ENCODE measurements at places on chromosomes 2 and 18. TPM values are rescaled to one million over a fixed set of nuclear protein-coding genes. Genes with fewer than 3 reads are reported as not detected.

- no peak for DNase-seq
Measured at GRCh38 chr2:102520009-102520408, 47.0 kb downstream of the SLC9A4 start.

DNA sequence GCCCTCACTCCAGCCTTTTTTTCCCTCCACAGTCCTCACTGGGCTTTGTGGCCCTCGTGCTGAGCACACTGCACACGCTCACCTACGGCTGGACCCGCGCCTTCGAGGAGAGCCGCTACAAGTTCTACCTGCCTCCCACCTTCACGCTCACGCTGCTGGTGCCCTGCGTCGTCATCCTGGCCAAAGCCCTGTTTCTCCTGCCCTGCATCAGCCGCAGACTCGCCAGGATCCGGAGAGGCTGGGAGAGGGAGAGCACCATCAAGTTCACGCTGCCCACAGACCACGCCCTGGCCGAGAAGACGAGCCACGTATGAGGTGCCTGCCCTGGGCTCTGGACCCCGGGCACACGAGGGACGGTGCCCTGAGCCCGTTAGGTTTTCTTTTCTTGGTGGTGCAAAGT, 39.4 kb downstream of the STEAP3 start:
- no peak for DNase-seq

DNA sequence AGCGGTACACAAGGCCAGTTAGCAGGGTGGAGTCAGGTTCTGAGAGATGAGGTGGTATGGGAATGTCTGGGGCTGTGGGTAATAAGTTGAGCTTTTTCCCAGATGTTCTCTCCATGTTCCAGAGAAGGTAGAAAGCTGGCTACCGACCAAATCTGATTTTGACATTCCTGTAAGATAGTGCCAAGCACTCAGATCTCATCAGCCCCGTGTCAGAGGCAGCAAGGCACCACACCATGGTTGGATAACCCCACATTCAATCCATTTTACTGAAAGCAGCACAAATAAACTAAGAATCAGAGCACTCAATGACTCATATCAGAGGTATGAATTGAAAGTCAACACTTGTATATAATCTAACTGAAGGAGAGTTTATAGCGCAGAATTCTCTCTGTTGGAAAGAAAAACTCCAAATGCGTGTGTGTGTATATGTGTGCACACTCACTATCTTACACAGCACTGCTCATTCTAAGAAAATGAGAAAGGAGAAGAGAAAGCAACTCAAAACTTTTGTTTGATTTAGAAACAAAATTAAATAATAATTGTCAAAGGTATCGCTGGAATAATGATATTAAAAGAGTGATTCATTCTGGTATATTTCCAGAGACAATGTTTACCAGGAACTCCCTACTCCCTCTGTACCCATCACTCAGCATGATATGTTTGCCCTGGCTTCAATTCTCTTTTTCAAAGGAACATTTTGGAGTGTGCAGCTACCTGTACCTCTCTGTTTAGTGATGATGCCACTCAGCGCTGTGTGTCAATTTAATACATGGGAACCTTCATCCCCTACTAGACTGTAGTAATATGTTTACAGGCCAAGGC, 375.1 kb upstream of the ID2 start:
- DNase-seq: no peak

DNA sequence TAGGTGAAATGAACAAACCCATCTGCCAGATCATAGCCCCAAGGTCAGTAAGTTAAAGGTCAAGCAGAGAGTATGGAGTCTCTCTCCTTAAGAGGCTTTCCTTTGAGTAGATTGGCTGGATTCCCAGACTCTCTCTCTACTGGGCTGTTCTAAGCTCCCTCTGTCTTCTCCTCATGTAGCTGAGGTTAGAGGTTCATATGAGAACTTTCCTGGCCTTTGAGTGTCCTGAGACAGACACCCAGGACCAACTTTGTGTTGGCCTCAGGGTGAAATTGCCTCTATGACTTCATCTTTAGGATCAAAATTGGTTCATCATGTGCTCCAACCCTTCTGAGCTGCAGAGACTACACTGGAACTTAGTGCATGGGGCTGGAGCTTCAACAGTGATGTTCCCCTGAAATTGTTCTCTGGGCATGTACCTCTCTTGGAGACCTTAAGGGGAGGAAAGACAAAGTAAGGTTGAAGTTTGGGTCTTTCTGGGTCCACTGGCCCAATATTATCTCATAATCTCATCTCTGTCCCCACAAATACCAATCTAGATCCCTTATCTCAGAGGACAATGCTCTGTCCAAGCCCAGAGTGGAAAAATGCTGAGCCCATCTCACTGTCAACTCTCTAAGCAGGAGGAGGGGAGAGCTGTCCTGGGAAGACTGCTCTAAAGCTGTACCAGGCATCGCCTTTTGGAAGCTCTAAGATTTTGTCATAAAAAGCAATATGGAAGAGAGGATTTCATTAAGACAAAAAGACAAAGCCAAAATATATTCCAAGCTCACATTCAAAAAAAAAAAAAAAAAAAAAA, 177.3 kb upstream of the ARL4C start:
- DNase-seq: no peak

GRCh38 chr18:48021273-48021914, 90.9 kb upstream of the SMAD2 start:
- DNase-seq: no peak

- DNase-seq: no peak
Measured at GRCh38 chr2:194545978-194546377, 1111.0 kb upstream of the SLC39A10 start.

ZBTB7C gene
- 0.88 TPM for polyA plus RNA-seq

ABCG5 gene
- polyA plus RNA-seq: not detected

HOXD12 gene
- not detected for polyA plus RNA-seq

DNA sequence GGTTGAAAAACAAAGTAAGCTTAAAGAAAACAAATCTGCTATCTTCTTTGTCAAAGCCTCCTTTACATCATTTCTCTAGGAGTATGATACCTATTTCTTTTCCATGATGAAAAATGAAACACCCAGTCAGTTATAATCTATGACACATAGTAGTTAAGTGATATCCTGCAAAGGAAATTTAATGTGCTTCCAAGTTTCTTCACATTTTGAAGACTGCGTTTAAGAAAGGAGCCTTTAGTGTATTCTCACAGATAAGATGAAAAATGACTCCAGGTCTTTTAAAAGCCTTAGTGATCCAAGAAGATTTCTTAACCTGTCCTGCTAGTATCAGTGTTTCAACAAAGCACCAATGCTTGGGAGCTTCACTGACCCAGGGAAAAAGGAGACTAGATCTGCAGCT, 356.7 kb downstream of the CCDC85A start:
- no peak for DNase-seq

All from right cardiac atrium (tissue), 5 donors.